ENCODE measurements at places on chromosomes 4 and X.

DNA sequence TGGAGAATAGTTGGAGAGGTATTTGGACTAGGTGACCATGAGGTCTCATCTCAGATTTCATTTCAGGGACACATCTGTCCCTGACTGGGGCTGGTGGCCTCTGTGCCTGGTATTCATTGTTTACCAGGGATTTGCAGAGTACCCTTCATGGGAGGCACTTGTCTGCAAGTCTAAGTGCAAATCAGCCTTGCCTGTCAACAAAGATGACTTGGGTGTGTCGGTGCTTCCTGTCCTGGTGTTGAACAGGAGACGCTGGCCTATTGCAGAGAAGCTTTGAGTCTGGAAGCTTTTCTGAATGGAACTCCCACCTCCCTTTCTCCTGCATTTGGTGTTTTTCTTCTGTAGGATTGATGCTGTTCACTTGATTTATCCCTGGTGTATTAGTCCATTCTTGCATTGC, 104.1 kb downstream of the TNIP2 start:
- no peak overlapping the region for H3K27ac ChIP-seq
- DNase-seq: no peak
- no peaks in the 10 kb centered on the region for H3K4me1 ChIP-seq

DNA sequence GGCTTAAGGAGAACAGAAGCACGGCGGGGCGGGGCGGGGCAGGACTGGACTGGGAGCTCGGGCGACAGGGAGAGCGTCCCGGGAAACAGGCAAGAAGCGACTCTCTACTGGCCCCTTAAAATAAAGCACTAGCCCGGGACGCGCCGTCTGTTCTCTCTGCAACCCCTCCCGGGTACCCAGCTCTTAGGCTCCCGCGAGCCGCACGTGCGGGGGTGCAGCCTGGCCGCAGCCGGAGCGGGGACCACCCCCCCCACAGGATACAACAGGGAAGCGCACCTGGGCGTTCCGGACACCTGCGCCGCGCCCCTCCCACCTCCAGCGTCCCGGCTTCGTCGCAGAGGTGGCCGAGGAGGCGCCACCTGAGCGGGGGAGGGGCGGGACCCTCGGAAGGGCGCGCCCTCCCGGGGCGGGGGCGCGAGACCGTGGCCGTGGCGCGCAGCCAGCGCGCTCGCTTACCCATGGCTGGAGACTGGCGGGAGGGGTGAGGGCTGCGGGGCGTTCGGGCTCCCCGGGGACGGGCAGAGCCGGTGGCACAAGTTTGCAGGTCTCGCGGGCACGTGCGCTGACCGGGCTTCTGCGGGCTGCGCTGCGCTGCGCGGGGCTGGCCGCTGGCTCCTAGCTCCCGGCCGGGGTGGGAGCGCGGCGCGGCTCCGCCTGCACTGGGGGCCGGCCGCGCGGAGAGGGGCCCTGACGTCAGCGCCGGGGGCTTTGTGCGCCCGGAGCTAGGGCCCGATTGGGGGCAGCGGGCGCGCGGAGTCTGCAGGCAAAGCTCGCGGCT, 91.5 kb downstream of the GEMIN8 start:
- peak overlapping the region; percentile 54 for H3K4me3 ChIP-seq
- H3K27ac ChIP-seq: no peak overlapping the region
- H3K36me3 ChIP-seq: no peaks in the 10 kb centered on the region
- H3K4me1 ChIP-seq: no peaks in the 10 kb centered on the region
- H3K27me3 ChIP-seq: no peaks in the 10 kb centered on the region

DNA sequence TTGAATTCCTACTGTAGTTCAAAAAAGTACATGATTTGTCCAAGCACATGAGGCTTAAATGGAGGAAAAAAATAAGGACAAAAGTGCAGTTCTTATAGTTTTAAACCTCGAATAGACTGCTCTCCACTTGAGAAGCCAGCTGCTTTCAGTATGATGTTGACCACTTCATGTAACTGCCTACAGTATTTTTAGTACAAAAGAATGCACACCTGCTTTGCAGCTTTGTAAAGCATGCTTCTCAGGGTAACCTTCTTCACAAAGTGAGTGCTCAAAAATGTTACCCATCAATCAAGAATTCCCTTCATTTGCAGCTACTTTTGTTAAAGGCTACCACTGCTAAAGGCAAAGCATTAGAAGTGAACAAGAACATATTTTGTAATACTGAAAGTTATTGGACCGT, 83.4 kb upstream of the FAM47B start:
- H3K4me1 ChIP-seq: no peaks in the 10 kb centered on the region
- no peak overlapping the region for H3K4me3 ChIP-seq
- H3K27me3 ChIP-seq: no peaks in the 10 kb centered on the region
- DNase-seq: no peak
- H3K36me3 ChIP-seq: no peaks in the 10 kb centered on the region

GRCh38 chrX:154396973-154397887, 947 bp upstream of the RPL10 start:
- peak overlapping the region; percentile 84 for H3K4me3 ChIP-seq
- peaks cover 23% of the 10 kb centered on the region for H3K4me1 ChIP-seq
- H3K36me3 ChIP-seq: peaks cover 27% of the 10 kb centered on the region
- peak overlapping the region; percentile 92 for H3K27ac ChIP-seq

- H3K27me3 ChIP-seq: peaks cover 5% of the 10 kb centered on the region
- H3K4me3 ChIP-seq: no peak overlapping the region
- no peak overlapping the region for H3K27ac ChIP-seq
- no peaks in the 10 kb centered on the region for H3K4me1 ChIP-seq
These were observed 47.9 kb upstream of the POU4F2 start for GRCh38 chr4:146590801-146591200.

DNA sequence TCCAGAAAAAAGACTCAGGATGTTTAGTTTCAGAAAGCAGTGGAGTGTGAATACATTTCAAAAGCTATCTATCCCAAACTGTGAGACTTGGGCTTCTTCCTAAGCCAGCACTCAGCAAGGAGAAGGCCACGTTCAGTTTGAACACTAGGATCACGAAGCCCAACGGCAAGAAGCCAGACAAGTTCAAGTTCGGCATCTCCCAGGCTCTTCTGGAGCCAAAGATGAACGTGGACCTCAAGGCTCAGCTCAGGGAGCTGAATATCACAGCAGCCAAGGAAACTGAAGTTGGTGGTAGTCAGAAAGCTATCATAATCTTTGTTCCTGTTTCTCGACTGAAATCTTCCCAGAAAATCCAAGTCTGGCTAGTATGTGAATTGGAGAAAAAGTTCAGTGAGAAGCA, 7.6 kb downstream of the PLAC1 start:
- H3K4me3 ChIP-seq: no peak overlapping the region
- no peaks in the 10 kb centered on the region for H3K4me1 ChIP-seq
- no peaks in the 10 kb centered on the region for H3K27me3 ChIP-seq
- no peak overlapping the region for H3K27ac ChIP-seq
- DNase-seq: no peak

DNA sequence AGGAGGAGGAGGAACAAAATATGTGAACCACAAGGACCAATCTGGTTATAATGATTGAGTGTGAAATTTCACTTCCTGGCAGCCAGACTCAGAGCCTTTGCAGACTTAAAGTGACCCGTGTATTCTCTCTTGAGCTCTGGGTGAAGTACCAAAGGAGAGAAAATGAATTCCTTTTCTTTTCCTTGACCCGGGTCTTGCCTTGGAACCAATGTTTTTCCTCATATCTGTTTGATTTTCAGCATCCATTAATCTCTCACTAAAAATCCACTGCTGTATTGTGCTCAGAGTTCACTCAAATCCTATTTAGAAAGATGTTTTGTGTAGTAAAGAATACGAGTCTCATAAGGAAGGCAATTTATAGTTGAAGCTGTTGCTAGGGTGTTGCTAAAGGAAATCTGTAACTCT, 78.3 kb upstream of the C1QTNF7 start:
- H3K27ac ChIP-seq: no peak overlapping the region
- DNase-seq: no peak
- H3K4me3 ChIP-seq: no peak overlapping the region
- H3K4me1 ChIP-seq: no peaks in the 10 kb centered on the region

DNA sequence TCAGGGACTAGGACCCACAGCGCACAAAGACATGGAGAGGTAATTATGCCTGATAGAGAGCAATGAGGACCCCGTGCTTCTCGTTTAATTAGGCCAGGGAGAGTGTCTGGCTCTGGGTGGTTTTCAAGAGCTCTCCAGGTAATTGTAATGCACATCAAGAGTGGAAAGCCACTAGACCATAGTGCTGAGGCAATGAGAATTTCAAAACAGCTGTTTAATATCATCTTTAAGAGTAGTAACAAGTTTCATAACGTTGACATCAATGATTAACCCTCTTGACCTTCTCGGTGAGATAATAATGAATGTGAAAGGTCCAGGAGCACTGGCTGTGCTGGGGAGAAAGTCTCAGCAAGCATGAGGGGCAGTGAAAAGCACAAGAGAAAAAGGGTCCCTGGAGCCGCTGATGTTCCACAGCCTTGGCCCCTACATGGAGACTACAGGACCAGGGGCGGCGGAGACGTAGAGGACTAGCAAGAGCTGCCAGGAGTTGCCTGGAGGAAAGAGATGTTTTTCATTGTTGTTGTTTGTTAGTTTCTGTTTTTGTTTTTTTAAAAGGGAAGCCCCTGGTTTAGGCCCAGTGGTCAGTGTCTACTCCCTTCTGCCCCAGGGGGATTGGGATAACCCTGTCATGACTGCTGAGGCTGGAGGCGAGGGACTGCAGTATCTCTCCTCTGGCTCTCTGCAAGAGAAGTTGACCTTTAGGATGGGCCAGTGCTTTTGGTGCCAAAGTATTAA, 14.8 kb upstream of the CXCR3 start:
- no peaks in the 10 kb centered on the region for H3K4me1 ChIP-seq
- no peaks in the 10 kb centered on the region for H3K27me3 ChIP-seq
- no peaks in the 10 kb centered on the region for H3K36me3 ChIP-seq
- no peak overlapping the region for H3K4me3 ChIP-seq
- H3K27ac ChIP-seq: no peak overlapping the region
- DNase-seq: no peak

GRCh38 chr4:108488865-108489264, 131.5 kb upstream of the RPL34 start:
- no peak for DNase-seq
- H3K27ac ChIP-seq: no peak overlapping the region
- H3K4me3 ChIP-seq: no peak overlapping the region
- no peaks in the 10 kb centered on the region for H3K36me3 ChIP-seq
- no peaks in the 10 kb centered on the region for H3K27me3 ChIP-seq

DNA sequence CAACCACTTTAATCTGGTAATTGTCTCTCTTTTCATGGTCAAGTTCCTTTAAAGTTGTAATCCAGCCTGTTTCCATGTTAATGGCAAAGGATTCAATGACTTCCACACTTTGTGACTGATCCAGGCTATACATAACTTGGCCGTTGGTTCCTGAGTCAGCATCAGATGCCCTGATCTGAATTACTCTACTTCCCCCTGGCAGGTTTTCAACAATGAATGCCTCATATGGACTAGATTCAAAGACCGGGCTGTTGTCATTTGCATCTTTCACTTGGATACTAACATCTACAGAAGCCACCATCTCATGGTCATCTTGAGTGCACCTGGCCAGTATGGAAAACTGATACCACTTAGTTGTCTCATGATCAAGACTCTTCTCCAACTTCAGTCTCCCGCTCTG, 62.6 kb upstream of the MTNR1A start:
- no peak overlapping the region for H3K4me3 ChIP-seq
- no peak overlapping the region for H3K27ac ChIP-seq
- no peak for DNase-seq

DNA sequence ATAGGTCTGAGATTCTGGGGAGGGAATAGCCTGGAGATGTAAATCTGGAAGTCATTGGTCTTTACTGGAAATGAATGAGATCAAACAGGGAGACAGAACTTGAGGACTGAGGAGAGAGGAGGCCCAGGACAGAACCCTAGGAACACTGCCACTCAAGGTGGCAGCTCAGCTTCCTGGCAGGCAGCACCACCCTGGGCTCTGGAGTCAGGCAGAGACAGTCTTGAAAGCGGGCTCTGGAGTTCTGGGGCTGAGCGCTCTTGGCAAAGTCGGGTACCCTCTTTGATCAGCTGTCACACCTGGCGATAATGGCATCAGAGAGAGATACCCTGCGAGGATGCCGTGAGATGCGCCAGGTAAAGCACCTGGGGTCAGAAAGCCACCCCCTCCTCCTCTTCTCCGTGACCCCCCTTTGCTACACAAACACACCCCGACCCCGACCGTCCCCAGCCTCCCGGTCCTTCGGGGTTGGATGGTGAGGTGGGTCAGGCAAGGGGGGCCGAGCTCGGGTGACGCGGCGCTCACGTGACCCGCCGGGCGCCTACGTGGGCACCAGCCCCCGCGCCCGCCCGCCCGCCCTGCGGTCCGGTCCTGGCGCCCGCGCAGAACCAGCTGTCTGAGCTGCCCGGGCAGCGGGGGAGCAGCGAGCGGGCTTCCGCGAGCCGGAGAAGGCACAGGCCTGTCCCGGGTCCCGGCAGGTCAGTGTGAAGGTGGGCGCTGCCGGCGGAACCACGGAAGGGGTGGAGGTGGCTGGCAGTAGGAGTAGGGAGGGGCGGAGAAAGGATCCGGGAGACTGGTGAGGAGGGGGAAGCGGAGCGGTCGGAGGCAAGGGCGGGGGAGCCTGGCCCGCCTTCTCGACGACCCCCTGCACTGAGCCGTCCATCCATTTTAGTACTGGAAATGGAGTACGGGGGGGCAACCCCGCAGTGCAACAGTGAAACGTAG, at the start of gene TCEAL3:
TCEAL3 (plus strand) TSS at position 600 of the 942 bp plus-strand sequence. CDS start 1,102 bp downstream, outside the sequence.
- no peaks in the 10 kb centered on the region for H3K36me3 ChIP-seq
- no peak within 1 kb of the TSS for H3K27ac ChIP-seq
- H3K27me3 ChIP-seq: no peaks in the 10 kb centered on the region
- no peak for DNase-seq
- no peak within 1 kb of the TSS for H3K4me3 ChIP-seq
- H3K4me1 ChIP-seq: no peaks in the 10 kb centered on the region

GRCh38 chr4:53227451-53227850, 138.4 kb downstream of the SCFD2 start:
- no peaks in the 10 kb centered on the region for H3K4me1 ChIP-seq
- DNase-seq: no peak
- no peaks in the 10 kb centered on the region for H3K36me3 ChIP-seq
- H3K27ac ChIP-seq: no peak overlapping the region
- no peaks in the 10 kb centered on the region for H3K27me3 ChIP-seq

DNA sequence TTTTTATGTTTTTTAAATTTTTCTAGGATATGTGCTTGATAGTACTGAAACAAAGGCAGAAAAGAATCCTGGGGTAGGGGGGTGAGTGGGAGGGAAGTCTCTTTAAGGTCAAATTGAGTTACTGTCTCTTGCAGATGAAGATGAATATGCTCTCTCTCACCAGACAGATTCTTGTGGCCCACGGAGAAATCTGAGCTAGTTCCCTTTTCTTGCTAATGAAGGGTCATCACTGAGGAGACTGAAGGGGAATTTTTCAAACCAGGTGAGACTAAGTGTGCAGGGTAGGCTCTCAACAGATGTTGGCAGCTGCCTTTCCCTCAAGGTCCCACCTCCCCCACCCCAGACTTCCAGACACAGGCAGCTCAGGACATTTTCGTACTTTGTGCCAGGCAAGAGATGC, 21.5 kb downstream of the FAM9C start:
- H3K36me3 ChIP-seq: no peaks in the 10 kb centered on the region
- no peak overlapping the region for H3K27ac ChIP-seq
- no peak for DNase-seq
- H3K27me3 ChIP-seq: no peaks in the 10 kb centered on the region

DNA sequence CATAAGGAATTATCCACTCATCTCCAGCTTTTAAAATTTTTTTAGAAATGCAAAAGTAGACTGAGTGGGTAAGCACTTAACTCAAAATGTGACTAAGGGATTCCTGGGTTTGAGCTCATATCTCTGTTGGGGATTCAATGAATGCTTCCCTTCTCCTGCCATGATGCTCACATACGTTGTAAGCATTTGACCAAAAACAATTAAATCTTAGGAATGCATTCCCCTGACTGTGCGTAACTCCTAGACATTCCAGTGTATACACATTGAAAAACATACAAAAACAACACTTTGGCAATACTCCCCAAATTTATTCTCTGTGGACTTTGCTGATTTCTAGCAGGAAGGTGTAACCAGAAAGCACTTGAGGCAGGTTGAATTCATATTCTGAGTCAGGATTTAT, 29.8 kb downstream of the SPANXA2 start:
- H3K27me3 ChIP-seq: no peaks in the 10 kb centered on the region
- H3K4me3 ChIP-seq: no peak overlapping the region
- H3K4me1 ChIP-seq: no peaks in the 10 kb centered on the region
- no peak for DNase-seq
- H3K27ac ChIP-seq: no peak overlapping the region
- H3K36me3 ChIP-seq: no peaks in the 10 kb centered on the region
